ENCODE measurements at places on chromosomes 12 and 14.

GRCh38 chr12:5008661-5009060 is 35.0 kb upstream of the KCNA5 start:
- no peak for DNase-seq

DNA sequence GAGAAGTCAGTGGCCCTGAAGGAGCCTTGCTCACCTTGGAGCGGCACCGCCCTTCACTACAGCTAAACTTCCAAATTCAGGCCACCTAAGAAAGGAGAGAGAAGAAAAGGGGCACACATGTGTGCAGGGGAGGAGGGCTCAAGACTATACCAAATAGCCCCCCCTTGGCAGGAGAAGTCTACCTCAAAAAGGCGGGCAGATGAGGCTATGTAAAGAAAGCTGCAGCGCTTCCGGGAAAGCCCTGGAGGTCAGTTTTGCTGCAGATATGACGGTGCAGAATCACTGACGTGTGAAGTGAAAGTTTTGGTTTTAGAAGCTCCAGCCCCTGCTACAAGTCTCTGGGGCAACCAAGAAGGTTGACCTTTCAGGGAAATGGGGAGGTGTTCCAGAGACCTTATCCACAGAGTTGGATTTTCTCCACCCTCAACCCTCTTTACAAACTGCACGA is 48.2 kb upstream of the PNMA1 start:
- DNase-seq: peak; percentile 80

DNA sequence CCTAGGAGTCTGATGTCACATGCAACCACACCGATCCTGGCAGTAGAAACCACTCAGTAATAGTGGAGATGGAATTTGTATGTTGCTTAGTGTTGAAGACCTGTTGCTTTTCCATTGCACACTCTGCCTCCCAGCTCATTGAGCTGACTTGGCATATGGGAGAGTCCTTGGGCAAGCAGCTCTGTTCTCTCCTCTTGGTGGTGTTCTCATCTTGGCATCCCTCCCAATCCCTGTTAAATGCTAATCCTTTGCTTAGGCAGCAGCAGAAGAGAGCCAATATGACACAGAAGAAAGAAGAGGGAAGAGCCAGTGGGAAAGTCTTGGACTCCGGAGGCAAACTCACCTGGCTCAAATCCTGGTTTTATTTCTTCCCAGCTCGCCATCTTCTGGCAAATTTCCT is 178.0 kb upstream of the CAND1 start:
- no peak for DNase-seq

GRCh38 chr14:90427848-90428426 is 31.1 kb downstream of the CALM1 start:
- no peak for DNase-seq

DNA sequence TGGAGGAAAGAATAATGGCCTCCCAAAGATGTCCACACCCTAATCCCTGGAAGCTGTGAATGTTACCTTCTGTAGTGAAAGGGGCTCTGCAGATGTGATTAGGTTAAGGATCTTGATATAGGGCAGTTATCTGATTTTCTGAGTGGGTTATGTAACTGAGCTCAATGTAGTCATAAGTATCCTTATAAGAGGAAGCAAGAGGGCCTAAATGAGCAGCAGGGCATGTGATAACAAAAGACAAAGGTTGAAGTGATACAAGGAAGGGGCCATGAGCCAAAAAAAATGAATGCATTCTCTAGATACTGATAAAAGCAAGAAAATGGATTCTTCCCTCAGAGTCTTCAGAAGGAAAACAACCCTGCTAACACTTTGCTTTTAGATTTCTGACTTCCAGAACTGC is 78.8 kb downstream of the OSBPL8 start:
- DNase-seq: no peak

- peak; percentile 82 for DNase-seq
Observed at GRCh38 chr12:120115692-120116440, 687 bp downstream of the RAB35 start.

- DNase-seq: no peak
Observed at GRCh38 chr12:66984962-66985361, 284.2 kb upstream of the CAND1 start.

- peak; percentile 35 for DNase-seq
Observed at GRCh38 chr12:78149459-78149858, 318.8 kb downstream of the NAV3 start.

DNA sequence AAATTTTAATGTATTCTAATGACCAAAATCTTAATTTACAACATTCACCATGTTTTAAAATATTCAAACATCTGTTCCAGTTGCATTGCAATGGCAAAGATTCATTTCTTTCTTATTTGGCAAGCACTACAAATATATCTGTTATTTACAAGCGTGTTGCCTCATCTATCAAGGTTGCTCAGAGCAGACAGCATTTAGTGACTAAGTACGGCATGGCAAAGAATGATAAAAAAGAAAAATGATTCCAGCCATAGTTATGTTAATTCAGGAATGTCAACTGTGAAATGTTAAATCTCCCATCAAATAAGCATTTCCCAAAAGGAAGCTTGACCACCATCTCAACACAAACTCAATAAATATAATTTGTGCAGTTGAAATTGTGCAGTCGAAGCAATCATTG is 312.1 kb downstream of the SEC23A start:
- DNase-seq: no peak

DNA sequence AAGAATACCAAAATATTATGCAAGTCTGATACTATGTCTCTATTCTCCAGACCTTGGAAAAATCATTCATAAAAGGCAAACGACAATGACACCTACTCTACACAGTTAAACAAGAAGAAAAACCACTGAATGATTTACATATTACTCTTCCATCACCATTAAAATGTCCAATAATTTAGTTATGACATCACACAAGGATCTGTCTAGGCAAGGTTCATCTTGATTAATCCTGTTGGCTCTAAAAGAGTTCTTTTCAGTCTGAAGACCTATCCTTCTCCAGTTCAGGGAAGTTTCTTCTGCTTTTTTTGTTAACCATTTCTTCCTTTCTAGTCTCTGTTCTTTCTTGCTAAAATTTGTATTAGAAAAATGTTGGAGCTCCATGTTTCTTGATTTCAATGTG is 64.0 kb downstream of the OSBPL8 start:
- DNase-seq: no peak

GRCh38 chr14:24296341-24297157 is 3.0 kb downstream of the DHRS1 start:
- peak; percentile 80 for DNase-seq

DNA sequence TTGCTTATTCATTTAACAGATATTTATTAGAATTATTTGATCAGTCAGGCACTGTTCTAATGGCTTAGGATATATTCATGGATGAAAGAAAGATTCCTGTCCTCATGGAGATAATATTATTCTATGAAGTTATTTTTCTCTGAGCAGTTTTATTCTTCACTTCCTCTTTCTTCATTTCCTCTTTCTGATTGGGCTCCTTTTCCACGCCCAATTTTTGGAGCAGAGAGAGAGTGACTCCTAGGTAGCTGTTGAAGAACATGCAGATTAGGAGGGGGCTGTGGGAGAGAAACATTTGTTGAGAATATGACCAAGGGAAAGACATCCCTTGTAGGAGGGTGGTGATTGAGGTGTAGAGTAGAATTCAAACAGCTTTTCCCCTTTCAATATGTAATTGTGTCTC is 6.0 kb upstream of the YARS2 start:
- no peak for DNase-seq

DNA sequence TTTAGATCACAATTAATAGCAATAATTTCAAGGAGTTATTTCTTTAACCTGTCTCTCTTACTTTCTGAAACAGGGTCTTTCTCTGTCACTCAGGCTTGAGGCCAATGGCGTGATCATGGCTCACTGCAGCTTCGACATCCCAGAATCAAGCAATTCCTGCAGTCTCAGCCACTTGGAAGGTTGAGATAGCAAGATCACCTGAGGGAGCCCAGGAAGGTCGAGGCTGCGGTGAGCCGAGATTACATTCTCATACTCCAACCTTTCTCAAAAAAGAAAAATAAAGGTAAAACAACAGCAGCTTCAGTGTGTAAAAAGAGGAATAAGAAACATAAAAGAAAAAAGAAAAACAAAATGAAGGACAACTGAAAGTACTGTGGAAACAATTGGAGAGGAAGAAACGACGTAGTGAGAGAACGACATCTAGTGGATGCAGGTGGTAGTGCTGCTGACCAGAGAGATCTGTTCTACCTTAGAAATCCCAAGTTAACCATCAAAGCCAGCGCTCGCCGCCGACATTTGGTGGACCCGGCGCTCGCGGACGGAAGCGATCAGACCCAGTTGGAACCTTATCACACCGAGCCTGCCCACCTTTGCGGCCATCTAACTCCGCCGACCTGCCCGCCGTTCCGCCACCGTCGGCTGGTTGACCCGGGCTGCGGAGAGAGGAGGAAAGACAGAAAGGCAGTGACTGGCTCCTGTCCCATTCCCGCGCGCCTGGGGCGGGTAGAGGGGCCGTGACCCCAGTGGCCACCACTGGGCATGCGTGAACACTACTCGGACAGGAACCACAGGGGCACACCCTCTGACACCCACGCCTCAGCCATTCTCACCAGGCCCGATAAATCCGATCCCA is 196.1 kb downstream of the ALG10 start:
- peak; percentile 81 for DNase-seq

DNA sequence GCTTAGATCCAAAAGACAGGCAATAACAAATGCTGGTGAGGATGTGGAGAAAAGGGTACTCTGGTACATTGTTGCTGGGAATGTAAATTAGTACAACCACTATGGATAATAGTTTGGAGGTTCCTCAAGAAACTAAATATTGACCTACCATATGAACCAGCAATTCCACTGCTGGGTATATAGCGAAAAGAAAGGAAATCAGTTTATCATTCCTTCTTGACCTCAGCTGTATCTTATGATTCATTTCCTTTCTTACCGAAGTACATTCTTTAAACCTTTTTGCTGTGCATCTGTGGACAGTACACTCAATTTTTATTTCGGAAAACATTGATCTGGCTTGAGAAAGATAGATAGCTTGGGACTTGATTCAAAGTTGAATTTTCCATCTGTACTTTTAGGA is 183.2 kb upstream of the LRFN5 start:
- DNase-seq: no peak

- DNase-seq: peak; percentile 97
Observed at GRCh38 chr12:81617915-81618314, 141.2 kb downstream of the PPFIA2 start.

DNA sequence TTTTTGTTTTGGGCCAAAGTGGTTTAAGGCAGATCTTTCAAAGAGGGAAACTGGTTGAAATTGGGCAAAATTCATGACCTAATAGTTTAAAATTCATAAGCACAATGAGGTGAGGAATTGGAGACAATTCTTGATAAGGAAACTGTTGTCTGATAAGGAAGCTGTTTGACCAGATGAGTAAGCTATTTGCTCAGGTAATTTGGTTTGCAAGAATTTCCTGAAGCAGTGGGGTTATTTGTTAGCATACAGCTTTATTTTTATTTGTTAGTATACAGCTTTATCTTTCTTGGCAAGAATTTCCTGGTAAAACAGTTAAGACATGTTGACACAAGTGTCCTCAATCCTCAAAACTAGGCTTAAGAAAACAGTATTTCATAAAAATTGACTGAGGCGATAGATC is 559.0 kb downstream of the GALC start:
- peak; percentile 31 for DNase-seq

- DNase-seq: no peak
Observed at GRCh38 chr12:96510306-96510764, 21.0 kb downstream of the CFAP54 start.

DNA sequence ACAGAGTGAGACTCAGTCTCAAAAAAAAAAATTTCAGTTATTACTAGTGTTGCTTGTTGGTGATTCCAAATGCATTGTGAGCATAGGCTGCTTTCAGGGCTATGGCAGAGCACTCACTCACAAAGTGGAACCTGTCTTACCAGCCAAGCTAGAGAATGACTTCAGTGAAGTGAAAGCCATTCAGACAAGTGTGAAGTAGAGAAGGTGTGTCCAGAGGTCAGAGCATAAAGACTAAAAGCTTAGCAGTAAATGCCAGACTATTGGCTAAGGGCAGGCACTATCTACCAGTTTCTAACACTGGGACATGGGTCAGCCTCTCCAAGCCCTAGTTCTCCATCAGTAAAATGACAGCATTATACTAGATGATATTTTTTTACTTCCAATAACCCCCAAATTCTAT is 12.7 kb downstream of the PPP1R36 start:
- peak; percentile 12 for DNase-seq

DNA sequence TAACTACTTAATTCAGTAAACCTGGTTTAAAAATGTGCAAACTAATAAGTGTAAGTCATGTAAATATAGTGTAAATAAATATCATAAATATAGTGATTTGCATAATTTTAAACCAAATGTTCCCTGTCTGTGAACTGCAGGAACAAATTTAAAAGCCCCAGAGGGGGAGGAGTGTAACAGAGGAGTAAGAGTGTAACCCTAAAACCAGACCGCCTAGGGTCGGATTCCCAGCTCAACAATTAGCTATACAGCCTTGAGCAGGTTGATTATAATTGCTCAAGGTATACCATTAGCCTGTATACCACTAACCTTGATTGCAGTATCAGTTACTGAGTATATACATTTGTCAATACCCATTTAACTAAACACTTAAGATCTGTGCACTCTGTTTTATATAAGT is 218.4 kb downstream of the ADAMTS20 start:
- DNase-seq: no peak

GRCh38 chr14:23045419-23046357 is 3.7 kb downstream of the PSMB11 start:
- no peak for DNase-seq

DNA sequence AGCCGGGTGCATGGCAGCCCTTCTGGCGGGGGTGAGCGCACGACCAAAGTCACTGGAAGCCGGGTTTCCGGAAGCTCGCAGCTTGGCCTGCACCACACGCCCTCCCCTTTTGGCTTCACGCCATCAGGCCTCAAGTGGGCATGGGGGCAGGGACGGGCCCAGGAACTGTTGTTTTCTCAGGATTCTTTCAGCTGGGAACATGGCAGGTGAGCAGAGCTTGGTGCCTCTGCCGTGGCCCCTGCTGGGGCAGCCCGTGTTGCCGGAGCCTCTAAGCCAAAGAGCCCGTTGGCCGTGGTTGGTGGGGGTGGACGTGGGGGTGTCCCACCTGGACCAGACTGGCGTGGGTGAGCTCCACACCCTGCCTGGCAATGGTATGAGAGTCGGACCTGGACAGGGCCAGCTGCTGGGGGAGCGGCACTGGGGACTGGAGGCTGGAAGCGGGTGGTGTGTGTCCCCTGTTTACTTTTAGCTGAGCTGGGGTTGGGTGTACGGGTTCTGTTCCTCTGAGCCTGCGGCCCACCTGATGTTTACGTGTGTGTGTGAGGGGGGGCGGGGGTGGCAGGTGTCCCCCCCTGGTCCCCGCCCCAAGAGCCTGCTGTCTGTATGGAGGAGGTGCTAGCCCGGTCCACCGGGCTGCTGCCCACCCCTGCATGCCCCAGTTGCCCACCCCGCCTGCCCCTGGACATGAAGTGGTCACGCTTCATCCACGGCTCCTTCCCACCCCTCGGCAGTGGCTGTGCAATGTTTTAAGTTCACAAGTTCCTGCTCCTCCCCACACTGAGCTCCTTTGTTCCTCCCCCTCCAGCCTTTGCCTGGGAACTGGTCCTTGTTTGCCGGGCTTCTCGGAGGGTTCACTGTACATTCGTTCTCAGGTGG is 28.7 kb upstream of the PLD4 start:
- peak; percentile 94 for DNase-seq

GRCh38 chr14:61145903-61146481 is 135.1 kb downstream of the TMEM30B start:
- no peak for DNase-seq

GRCh38 chr12:57087010-57087690 is 1.8 kb upstream of the NAB2 start:
- DNase-seq: peak; percentile 78

- peak; percentile 81 for DNase-seq
Observed at GRCh38 chr12:130557886-130558765, 158.0 kb downstream of the RIMBP2 start.
